ENCODE measurements at places on chromosomes 2 and 18.

- no peak for DNase-seq
Observed at GRCh38 chr2:53829273-53829979, 30.3 kb downstream of the GPR75 start.

DNA sequence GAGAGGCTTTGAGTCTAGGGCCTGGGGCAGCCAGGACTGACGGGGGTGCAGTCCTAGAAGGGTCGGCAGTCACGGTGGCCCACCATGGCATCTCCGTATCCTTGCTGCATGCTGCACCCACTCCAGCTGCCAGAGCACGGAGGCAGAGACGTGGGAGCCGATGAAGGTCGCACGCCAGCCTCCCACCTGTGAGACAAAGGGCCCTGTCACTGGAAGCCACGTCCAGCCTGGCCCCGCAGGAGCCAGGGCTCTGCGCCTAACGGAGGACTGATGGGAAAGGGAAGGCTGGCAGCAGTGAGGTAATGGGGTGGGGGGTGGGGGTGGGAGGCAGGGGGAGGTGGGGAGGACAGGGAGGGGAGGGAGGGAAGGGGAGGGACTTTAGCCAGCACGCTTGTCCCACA lies 21.9 kb downstream of the ITM2C start:
- DNase-seq = no peak

DNA sequence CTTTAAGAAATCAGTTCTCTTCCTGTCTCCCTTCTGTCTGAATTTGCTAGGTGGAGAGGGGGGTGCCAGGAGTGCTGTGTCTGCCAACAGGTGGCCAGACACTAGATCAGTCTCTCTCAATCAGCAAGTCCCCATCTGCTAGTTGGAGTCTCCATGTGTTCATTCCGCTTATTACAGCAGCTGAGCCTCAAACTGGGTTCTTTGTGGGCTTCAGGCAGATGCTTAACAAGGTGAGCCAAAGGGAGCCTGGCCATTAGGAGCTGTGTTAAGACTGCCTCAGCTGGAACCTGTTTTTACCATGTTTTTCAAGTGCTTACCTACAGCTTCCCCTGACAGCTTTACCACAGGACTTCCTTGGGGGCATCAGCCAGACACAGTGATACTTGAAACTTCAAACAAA lies 401.9 kb downstream of the LRP1B start:
- DNase-seq = peak; percentile 21

DNA sequence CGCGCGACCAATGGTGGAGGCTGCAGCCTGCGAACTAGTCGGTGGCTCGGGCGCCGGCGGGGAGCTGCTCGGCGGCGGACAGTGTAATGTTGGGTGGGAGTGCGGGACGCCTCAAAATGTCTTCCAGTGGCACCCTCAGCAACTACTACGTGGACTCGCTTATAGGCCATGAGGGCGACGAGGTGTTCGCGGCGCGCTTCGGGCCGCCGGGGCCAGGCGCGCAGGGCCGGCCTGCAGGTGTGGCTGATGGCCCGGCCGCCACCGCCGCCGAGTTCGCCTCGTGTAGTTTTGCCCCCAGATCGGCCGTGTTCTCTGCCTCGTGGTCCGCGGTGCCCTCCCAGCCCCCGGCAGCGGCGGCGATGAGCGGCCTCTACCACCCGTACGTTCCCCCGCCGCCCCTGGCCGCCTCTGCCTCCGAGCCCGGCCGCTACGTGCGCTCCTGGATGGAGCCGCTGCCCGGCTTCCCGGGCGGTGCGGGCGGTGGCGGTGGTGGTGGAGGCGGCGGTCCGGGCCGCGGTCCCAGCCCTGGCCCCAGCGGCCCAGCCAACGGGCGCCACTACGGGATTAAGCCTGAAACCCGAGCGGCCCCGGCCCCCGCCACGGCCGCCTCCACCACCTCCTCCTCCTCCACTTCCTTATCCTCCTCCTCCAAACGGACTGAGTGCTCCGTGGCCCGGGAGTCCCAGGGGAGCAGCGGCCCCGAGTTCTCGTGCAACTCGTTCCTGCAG lies at the start of gene HOXD9:
Gene HOXD9, plus strand, starts transcription at position 37 of the 728 bp plus-strand sequence. Its CDS starts 50 bp downstream, at position 87.
- peak; percentile 84 for DNase-seq

GRCh38 chr2:37858400-37858711 lies 66.7 kb upstream of the RMDN2 start:
- no peak for DNase-seq

DNA sequence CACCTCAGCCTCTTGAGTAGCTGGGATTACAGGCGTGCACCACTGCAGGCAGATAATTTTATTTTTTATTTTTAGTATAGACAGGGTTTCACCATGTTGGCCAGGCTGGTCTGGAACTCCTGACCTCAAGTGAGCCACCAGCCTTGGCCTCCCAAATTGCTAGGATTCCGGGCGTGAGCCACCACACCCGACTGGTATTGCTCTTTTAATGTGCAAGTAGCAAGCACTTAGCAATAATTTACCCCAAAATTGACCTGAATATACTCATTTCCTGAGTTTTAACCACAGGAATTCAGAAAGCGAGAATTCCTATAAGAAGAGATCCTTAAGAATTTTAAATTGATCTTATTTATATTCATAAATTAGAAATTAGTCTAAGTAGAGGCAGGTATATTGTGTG lies 169.1 kb downstream of the CDH2 start:
- DNase-seq = no peak

DNA sequence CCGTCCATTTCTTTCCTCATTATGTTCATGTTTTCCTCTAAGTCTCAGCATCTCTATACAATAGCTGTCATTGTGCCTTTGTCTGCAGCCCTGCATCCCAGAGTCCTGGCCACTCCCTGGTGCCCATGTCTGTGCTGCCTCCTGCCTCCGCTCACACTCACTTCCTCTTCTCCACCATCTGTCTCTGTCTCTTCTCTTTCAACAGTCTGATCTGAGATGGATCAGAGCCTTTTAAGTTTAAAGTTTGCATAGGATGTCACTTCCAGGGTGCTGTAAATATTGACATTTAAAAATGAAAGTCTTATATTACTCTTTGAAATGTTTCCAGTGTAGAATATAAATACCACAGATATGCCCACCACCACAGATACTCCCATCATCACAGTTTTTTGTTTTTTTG lies 42.7 kb downstream of the UBE2F start:
- no peak for DNase-seq

DNA sequence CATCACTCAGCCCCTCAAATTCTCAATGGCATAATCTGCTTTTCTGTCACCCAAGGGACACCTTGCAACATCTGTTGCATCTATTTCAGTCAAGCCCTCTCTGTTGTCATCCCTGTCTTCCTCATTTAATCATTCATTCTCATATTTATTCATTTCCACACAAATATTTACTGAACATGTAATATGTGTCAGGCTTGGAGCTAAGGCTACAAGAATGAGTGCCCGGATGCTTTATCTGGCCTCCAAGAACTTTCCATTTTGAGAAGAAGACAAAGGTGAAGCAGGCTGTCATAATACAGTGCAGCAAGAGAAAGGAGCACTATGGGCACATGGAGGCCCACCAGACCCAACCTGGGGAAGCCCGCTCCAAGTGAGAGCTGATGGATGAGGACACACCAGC lies 15.6 kb downstream of the IL18RAP start:
- DNase-seq = no peak

DNA sequence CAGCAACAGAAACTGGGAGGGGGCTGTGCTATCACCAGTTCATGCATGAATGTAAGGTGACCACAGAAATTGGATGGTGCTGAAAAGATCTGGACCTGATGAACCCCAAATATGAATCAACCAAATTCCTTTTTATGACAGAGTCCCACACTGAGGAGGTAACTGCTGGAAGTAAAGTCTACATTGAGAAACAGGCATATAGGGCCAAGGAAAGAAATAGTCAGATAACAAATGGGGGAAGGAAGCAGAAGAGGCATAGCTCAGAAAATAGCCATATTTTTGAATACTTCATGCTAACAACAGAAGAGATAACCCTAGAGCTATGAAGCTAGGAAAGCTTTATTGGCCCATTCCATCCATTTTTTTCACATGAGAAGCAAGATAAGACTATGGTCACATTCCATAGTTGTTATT lies 25.8 kb downstream of the ZC3H6 start:
- no peak for DNase-seq

DNA sequence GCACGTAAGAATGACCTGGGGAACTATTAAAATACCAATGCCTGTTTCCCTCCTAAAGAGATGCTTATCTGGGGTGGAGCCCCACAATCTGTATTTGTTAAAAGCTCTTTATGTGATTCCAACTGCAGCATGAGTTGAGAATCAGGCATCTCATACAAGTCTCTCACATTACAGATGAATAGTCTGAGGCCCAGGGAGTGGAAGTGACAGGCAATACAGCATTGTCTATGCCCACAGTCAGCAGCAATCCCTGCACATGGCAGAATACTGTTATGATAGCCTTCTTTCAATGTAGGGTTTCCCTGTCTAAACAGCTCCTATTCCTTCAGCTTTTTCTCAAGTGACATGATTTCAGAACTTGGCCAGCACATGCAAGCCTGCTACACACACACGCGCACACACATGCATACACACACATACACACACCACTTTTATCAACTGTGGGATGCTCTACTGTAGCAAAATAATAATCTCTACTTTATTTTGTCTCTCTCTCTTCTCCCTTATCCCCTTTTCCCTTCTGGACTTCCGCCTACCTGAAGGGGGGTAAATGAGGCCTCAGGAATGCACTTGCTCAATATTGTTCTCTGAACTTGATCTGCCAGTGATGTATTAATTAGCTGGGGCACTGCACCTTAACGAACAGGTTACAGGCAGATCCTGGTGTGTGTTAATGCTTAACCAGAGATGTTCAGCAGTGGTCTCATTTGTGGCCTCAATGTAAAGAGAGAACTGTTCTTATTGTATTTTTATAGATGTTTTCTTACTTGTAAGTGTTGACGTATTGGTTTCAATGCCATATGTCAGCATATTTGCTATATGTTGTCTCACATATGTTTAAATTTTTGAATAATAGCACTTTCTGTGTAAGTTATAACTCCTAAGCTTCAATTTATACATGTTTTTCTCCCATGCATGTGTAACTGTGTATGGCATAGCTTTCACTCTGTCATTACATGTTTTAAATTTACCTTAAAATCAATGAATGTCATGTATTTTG lies 116.0 kb downstream of the SETBP1 start:
- DNase-seq = no peak

DNA sequence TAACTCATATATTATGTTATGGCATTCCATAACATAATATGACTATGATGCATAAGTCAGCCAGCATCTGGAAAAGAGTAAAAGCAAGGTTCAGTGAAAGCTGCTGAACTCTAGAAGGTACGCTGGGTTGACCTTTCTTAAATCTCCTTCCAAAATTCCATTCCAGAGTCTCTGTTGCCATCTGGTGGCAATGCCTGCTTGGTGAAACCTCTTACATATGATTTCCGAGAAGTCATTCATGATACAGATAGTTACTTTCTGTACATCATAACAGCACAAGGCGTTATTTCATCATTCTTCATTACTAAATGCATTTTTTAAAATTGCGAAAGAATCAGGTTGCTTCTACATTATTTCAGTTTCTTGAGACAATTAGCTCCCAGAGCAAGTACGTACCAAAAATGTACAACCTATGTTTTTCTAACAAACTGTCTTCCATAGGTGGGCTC lies 7.0 kb upstream of the EPG5 start:
- DNase-seq = peak; percentile 54

DNA sequence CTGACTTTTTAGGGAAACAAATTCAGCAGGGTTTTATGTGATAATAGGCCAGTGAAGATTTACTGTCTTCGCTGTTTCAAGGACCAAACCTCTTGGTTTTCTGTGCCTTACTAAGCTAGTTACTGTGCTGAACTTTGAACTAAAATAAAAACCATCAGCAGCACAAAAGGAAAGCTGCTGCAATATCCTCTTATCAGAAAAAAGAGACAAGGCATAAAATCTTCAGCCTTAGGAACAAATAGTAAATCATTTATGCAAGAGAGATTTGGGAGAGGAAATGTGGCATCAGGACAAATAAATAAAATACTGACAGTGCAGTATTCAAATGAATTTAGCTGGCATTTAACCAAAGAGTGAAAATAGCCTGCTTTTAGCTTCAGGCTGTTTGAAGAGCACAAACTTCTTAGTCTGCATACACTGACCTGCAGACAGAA lies 64.1 kb upstream of the EHBP1 start:
- no peak for DNase-seq

DNA sequence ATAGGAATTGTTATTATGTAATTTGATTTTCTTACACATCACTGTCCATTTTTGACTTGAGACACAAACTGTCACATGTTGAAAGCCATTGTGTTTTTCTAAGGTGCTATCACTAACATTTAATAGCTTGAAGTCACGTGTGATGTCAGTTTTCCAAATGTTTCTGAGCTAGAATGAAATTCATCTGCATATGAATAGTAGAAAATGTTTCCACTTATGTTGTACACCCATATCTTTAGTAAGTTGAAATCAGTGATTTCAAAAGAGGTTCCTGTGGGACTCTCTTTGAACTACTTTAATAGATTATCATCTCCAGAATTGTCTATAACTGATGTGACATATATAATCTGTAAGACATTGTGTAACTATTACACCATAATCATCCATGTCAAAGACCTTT lies 27.8 kb downstream of the ABCG5 start:
- no peak for DNase-seq
